ENCODE measurements at places on chromosomes 1 and 21.

DNA sequence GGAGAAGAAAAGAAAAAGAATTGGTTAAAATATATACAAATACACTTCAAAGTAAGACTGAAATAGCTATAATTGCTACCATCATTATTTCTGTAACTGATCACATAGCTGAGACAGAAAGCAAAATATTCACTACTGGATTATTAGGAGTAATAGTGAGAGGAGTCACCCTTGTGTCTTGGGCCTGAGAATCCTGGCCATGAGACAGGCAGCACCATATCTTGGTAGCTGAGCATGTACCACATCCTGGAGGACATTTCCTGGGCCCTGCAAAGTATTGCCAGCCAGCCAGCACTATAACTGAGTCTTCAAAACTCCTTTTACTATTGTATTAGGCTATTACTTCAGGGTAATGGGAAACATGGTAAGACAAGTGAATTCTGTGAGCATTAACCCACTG is 63.5 kb downstream of the C1orf185 start:
- DNase-seq, result no peak

DNA sequence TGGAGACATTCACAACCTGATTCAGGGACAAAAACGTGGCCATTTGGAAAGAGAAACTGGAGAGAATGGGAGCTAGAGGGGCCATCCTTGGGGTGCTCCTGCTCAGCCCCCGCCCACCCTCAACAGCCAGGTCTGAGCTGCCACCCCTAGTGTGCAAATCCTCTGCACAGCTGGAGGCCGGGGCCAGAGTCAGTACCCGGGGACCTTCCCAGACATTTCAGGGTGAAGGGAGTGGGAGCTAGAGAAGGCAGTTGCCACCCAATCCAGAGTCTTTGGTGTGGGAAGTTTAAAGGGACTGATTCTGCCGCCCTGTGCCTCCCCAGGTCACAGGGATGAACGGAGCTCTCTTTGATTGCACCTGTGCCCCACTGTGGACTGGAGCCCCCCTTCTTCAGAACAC is 397.4 kb downstream of the MATN1 start:
- no peak for DNase-seq

DNA sequence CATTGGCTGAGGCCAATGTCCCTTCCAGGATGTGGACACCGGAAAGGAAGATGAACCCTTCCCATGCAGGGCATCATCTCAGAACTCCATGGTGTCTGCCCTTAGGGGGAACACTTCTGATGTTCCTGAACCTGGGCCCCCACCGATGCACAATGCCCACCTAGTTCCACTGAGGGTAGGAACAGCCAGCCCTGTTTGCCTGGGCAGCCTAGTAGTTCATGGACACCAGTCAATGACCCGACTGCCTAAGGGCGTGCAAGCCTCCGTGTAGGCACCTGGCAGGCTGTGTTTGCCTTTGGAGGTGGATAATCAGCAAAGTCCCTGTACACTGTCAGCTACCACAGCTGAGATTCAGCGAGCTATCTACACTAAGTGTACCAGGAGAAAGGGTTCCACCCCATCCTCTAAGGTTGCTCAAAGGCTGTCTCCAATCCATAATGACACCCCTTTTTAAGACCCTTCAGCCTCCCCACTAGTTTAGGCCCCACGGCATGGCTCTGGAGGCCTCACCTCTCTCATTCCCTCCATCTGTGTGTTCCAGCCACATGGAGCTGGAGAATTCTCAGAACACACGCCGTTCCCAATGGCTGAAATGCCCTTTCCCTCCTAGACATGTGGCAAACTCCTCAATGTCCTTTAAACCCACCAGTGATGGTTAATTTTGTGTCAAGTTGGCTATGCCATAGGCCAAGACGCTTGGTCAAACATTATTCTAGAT is 124.8 kb upstream of the EDN2 start:
- no peak for DNase-seq

GRCh38 chr21:34333121-34333739 is 30.6 kb upstream of the KCNE2 start:
- no peak for DNase-seq

DNA sequence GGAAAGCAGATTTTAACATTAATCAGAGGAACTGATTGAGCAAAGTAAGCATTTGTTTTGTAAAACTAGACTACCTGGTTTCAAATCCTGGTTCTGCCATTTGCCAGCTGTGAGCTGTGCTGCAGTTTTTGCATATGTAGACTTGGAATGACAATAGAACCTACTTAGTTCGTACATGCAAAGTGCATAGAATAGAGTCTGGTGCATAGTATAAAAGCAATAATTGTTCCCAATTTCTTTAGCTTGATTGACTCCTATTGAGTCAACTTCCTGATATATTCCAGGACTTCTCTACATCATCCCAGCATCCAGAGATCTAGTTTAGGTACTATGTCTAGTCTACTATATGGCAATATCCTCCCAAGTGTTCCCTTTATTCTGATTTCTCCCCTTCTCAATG is 144.4 kb upstream of the FGGY start:
- DNase-seq, result no peak
